ENCODE measurements at places on chromosomes 3 and 15.
A peak's percentile ranks its signal among the peaks of the same experiment; 100 is the strongest.

- DNase-seq = peak; percentile 6
Measured at GRCh38 chr3:46706771-46707582, 5.8 kb downstream of the TMIE start.

DNA sequence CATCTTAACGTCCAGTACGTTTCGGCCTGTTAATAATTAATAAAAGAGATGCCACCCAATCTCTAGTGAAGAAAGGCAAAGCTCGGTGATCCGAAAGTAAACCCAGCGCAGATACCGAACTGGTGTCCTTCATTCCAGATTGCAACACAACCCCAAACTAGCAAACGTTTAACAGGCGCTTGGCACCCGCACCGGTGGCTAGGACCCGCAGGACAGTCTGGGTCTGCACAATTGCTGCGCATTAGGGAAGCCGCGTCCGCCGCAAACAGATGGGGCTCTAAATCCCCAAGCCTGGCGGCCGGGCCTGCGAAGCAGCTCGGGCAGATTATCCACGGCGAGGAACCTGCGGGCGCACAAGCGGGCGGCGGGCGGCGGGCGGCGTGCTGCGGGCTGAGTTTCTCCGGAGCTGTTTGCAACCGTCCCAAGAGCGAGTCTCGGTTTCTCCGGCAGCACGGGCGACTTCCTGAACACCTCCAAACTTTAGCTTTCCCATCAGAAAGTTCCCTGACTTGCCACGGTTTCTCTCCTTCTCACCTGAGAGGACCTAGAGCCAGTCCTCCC, 112.1 kb upstream of the ICE2 start:
- peak; percentile 58 for DNase-seq

DNA sequence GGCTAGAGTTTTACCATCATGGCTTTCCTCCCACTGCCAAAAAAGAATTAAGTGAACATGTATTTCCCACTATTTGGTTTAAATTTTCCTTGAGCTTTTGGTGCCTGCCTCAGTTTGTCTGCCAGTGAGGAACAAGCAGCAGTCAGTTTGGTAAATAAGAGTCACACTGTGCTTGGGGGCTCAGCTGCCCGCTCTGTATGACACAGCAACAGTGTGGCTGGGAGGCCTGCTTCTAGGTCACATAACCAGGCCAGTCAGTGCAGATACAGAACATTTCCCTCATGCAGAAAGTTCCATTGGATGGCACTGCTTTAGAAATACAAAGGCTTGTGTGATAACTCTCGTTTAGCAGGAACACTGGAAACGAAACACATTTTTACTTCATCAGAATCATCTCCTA, 25.7 kb downstream of the FYCO1 start:
- DNase-seq = no peak

- peak; percentile 93 for DNase-seq
Measured at GRCh38 chr3:4719046-4719501, 225.9 kb downstream of the ITPR1 start.

DNA sequence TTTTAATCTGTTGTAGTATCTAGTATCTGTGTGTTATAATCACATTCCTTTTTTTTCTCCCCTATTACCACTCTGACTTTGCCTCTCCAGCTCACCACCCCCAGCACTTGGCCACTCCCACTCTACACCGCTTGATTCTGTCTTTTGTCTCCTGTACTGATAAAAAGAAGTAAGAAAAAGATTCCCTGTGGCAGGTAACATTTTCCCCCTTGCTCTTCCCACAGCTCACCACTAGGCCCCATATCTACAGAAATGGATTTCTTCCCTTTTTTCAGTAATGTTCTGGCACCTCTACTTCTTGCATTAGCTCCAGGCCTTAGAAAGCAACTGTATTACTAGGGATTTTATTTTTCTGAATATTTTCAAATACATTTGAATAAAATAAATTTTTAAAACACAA, 25.6 kb downstream of the KCNH8 start:
- no peak for DNase-seq

DNA sequence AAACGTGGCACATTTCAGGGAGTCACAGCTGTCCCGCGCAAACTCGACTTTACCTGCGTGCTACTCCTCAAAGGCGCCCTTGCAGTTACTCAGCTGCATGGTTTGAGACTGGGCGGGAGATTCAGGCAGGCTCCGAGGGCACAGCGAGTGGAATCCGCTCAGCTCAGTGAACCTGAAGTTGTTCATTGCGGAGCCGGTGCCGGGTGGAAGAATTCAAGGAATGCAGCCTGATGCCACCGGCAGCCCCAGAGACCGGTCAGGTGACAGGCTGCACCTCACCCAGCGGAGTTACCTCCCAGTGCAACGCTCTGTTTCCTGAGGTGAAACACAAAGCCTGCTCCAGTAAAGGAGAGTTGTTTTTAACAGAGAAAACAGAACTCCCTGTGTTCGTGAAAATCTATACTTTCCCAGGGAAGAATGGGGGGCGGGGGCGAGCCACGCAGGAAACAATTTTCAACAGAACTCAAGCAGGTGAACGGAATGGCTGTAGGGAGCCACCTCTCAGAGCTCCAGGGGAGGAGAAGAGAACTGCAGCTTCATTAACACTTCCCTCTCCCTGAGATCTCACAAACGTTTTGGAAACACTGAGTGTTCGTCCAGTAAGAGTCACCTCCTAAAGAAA, 3.8 kb downstream of the VEPH1 start:
- DNase-seq = peak; percentile 38

GRCh38 chr3:105686278-105686897, 182.4 kb downstream of the CBLB start:
- DNase-seq = peak; percentile 43

DNA sequence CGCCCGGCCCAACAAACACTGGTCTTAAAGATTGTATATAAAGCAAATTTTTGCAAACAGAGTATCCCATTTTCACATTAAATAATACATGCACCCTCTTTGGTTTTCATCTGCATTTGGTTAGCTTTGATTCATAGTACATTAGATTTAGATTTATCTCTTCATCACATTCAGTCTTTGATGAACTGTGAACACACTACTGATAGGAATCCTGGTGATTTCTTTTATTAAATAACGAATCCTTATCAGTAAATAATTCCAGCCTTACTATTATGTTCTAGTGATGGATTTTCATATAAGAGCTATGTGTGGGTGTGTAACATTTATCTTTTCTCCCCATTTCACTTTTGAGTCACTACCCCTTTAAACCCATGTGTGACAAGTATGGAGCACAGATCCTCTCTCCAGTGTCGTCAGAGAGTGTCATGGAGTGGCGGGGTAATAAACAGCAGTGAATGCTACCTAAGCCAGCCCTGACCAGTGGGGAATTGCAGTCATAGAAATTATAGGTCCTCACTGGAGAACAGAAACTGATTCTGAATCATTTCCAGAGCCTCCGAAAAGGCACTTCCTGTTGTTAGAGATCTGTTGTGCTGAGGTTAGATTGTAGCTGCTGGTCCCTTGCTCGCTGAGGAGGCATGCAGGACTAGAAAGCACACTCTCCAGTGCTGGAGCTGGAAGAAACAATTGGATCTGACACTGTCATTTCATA, 22.0 kb downstream of the SLC7A14 start:
- peak; percentile 20 for DNase-seq
